ENCODE measurements at places on chromosomes 16 and 17. TPM values are rescaled to one million over a fixed set of nuclear protein-coding genes. Genes with fewer than 3 reads are reported as not detected.

PDPR gene
- 12.8 TPM for total RNA-seq

OTOP2 gene
- total RNA-seq: not detected

MAP2K6 gene
- 8.0 TPM for total RNA-seq

CCL1 gene
- not detected for total RNA-seq

ODAD4 gene
- total RNA-seq: 1.8 TPM

SPAG5 gene
- total RNA-seq: 76.7 TPM

TBC1D10B gene
- 19.1 TPM for total RNA-seq

TMIGD1 gene
- not detected for total RNA-seq

CCL4L2 gene
- total RNA-seq: not detected

IGF2BP1 gene
- total RNA-seq: 58.9 TPM

MEIOB gene
- total RNA-seq: 1.7 TPM

DPEP1 gene
- total RNA-seq: 1.0 TPM

SYT17 gene
- 13.6 TPM for total RNA-seq

ZNF205 gene
- total RNA-seq: 16.6 TPM

KRTAP4-3 gene
- total RNA-seq: not detected

NUDT7 gene
- 7.9 TPM for total RNA-seq

TMEM170A gene
- total RNA-seq: 12.9 TPM

PRSS33 gene
- not detected for total RNA-seq

HDAC5 gene
- 7.9 TPM for total RNA-seq
